ENCODE measurements at places on chromosomes 7 and 10.

- DNase-seq, result no peak
Observed at GRCh38 chr10:7350541-7351195, 60.2 kb downstream of the SFMBT2 start.

DNA sequence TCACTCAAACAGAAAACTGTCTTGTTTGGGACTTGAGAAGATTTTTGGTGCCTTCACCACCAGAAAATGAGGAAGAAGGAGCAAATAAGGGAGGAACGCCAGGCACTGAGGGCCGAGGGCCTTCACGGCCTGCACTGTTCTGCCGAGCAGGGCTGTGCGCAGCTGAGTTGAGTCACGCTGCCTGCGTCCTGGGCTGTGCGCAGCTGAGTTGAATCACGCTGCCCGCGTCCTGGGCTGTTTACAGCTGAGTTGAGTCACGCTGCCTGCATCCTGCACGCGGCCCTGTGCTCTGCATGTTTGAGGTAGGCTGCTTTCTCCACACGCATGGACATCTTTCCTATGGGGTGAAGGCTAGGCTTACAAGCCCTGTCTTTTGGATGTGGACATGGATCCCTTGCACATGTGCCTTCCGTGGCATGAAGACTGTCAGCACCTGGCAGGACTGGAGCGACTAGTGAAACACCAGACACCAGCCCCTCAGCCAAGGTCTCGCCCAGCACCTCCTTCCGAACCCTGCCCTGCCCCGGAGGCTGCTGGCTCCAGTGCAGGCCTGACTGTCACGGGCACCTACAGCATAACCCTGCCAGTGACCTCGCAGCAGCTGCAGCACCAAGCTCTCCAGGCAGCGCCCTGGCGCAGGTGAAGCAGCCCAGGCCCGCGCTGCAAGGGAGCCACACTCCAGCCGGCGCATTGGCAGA is 96.7 kb downstream of the HTR5A start:
- DNase-seq, result no peak

DNA sequence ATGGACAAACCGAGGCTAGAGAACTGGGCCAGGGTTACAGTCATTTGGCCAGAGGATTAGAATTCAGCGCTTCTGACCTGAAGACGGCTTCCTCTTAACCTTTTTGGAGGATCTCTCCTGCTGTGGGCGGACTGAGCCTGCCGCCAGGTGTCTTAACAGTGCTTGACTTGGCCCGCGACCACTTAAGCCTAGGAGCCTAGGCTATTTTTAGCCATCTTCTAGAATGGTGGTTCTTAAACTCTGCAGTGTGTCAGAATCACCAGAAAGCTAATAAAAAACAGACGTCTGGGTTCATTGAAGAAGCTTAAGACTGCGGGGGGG is 722 bp downstream of the MDH2 start:
- DNase-seq, result no peak

DNA sequence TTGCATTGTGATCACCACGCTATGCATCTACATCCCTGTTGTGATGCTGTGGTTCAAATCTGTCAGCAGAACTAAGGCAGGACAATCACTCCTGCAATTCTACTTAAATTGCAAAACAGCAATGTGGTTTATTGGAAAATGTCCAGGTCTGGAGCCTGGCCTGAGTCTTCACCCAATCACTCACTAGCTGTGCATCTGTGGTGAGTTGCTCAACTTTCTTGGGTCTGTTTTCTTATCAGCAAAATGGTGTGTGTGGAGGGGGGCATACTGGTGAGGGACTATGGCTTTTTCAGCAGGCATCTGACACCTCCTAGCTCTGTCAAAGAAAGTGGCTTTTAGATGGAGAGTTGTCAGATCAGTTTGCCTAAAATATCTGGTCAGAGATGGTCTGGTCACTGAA is 108.3 kb upstream of the FEZF1 start:
- no peak for DNase-seq

GRCh38 chr10:46224414-46224682 is 62.4 kb upstream of the ANTXRL start:
- DNase-seq, result no peak

DNA sequence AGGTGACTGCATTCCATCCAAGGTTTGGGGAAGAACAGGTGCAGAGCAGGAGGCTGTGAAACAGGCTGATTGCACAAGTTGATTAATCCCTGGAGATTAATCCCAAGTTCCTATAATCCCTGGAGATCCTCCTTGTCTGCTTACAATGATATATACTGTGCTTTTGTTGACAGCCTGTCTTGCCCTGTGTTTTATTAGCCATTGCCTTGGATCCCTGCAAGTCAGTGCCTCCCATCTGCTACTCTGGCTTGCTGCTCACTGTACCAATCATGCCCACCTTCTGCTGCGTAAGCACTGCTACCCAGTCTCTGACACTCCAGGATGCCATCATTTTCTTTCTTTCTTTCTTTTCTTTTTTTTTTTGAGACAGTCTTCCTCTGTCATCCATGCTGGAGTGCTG is 65.4 kb downstream of the ANKRD61 start:
- DNase-seq, result no peak

DNA sequence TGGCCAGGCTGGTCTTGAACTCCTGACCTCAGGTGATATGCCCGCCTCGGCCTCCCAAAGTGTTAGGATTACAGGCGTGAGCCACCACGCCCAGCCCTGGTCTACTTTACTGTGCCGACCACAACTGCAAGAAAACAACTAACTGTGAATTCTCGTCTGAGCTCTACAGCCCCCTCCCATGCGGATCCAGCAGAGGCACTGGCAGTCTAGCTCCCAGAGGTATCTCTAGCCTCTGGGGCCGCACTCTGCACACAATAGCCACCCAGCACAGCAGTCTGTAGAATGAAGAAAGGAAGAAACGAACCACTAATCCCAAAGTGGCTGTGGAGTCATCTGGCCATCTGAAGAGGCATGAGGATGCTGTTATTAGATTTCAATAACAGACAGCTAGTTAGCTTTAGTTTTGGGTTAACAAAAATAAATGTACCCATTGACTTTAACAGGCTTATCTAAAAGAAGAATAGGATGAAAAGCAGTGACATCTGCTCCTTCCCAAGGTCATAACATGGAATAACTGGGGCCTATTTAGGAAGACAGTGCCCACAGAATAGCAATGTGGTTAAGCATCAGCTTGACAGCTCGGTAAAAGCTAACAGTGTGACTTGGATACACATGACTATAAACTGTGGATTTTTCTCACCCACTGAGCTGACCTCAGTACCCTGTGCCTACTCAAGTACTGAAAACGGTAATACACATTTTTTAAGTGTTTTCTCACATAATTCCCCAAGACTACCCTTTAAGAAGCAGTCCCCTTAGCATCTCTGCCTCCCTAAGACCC is 131.9 kb downstream of the TNS3 start:
- DNase-seq, result no peak

DNA sequence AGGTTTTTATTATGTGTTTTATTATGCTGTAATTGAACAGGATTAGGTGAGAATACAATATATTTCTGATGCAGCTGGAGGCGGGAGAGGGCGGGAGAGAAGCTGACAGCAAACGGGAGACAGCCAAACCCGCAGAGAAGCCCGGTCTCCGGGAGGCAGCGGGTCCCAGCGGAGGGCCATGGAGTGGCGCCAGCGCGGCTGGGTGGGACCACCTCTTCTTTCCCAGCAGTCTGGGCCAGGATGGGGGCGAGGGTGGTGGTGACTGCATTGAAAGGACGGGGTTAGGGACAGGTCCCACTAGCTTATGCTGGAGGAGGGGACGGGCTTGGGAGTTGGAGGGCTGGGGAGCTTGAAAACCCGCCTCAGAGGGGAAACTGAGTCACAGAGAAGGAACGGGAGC is 14.5 kb upstream of the KAZALD1 start:
- no peak for DNase-seq

DNA sequence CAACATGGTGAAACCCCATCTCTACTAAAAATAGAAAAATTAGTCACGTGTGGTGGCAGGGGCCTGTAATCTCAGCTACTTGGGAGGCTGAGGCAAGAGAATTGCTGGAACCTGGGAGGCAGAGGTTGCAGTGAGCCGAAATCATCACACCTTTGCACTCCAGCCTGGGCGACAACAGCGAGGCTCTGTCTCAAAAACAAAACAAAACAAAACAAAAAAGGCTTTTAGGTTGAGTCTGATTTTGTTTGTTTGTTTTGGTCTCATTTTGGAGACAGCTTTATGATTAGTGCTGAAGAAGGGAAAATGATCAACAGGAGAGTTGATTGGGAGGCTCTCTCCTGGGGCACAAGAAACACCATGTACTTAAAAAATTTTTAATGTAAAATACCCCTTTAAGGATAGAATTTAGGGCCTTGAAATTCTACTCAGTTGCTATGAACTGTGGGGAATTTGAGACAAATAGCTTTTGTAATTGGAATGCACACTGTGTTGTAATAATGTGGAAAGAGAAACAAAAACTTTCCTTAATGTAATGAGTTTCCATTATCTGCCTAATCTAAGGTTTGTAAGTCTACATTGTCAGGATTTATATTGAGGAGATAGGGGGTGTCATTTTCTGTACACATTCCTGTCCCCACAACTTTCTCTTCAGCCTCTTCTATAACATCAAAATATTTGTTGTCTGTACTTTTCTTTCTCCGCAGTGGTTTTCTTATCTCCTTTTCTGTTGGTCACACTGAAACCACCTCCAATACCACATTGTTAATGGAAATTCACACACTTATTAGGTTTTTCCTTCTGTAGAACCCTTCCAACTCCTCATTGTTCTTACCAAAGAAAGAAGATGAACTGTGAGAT is 41.3 kb downstream of the ARID5B start:
- no peak for DNase-seq

- no peak for DNase-seq
Observed at GRCh38 chr7:93964813-93965212, 39.3 kb downstream of the BET1 start.

GRCh38 chr10:22280078-22280477 is 36.1 kb upstream of the COMMD3 start:
- no peak for DNase-seq

- DNase-seq, result no peak
Observed at GRCh38 chr10:87551326-87551725, 46.6 kb downstream of the MINPP1 start.

DNA sequence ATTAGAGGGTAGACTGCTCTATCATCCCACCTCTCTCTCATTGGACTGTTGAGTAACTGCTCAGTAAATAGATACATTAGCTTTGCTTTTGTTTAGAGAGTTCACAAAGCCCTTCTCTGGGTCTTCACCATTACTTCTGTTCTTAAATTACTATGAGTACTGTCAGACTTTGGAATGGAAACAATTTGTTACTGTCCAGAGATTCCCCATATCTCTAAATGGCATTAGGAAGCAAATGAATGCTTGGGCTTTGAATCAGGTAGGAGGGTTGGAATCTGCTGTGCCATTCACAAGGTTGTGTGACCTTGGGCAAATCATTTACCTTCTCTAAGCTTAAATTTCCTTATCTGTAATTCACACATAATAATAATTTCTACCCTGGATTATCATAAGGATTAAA is 541.0 kb upstream of the FZD8 start:
- DNase-seq, result no peak

GRCh38 chr7:20980668-20981264 is 194.1 kb upstream of the SP8 start:
- no peak for DNase-seq

- no peak for DNase-seq
Observed at GRCh38 chr10:44804661-44805060, 106.5 kb upstream of the TMEM72 start.

- DNase-seq, result no peak
Observed at GRCh38 chr7:134720091-134720935, 59.1 kb upstream of the CALD1 start.

DNA sequence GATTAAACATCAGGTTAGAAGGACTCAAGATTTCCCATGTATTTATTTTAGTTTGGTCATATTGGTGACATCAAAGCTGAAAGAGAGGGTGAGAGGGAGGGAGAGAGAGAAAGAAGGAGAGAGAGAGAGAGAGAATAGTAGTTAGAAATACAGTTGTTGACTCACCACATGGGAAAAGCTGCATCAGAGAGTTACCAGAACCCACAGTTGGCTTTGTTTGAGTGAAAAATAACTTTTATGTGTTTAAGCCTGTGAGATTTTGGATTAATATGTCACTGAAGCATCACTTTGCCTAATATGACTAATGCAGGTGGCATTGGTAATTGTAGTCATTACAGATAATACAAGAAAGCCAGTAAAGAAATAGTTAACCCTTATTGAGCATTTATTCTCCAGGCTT is 303.9 kb downstream of the REEP3 start:
- DNase-seq, result no peak

- DNase-seq, result no peak
Observed at GRCh38 chr10:69461243-69462025, 10.2 kb downstream of the TSPAN15 start.

DNA sequence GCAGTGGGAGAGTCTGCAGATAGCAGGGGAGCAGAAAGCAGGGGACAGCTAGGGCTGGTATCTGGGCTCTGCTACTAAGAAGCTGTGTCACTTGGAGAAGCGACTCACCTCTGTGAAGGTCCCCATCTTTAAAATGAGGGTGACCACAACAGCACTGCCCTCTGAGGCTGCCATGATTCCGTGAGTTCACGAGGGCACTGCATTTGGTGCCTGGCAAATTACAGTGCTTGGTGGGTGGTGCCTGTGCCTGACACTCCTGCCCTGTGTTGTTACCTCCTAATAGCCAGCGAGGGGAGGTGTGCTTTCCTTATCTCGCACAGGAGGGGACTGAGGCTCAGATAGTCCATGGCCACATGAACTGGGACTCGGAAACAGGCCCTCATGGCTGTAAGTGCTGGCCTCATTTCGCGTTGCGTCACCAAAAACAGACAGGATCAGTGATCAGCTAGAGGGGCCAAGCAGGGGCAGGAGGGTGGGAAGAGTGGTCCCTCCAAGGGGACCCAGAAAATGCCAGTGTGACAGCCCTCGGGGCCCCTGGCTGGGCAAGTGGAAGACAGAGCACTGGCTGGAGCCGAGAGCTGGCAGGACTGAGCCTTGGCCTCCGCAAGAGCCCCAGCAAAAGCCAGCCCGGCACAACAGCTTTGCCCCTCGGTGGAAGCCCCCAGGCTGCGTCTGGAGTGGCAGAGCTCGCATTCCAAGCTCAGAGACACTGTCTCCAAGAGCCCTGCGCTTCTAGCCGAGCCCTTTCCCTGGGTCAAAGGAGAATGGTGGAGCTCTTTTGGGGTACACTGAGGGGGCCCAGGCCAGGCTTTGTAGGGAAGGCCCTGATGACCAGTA is 17.3 kb upstream of the BNIP3 start:
- DNase-seq, result no peak
